ENCODE measurements at places on chromosomes 1 and 21.

GRCh38 chr21:39674801-39675200 is 62.1 kb downstream of the B3GALT5 start:
- DNase-seq, result no peak

- DNase-seq, result no peak
These were observed 392.7 kb downstream of the MATN1 start for GRCh38 chr1:30330644-30331043.

GRCh38 chr1:207032528-207033017 is at the start of gene C1orf116:
C1orf116 (minus strand) TSS chr1:207032756; CDS start chr1:207027598, 5,158 bp downstream.
- DNase-seq, result peak; percentile 80

DNA sequence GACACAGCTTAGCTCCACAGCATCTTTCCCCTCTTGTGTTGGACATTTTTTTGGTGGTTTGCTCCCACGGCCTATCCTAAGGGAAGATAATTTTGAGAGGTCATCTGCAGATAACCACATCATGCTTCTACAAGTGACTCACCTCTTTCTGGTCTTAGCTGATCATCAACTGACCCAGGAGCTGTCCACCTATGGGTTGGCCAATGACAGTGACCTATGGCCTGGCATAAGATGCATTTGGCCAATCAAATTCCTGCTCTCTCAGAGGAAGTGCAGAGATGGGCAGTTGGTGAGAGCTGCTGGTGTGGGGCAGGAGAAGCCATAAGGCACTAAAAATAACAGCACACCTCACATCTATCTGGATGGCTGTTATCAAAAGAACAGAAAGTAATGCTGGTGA is 100.0 kb upstream of the CLDN14 start:
- DNase-seq, result no peak

GRCh38 chr1:46639547-46639946 is 22.9 kb upstream of the MOB3C start:
- no peak for DNase-seq

DNA sequence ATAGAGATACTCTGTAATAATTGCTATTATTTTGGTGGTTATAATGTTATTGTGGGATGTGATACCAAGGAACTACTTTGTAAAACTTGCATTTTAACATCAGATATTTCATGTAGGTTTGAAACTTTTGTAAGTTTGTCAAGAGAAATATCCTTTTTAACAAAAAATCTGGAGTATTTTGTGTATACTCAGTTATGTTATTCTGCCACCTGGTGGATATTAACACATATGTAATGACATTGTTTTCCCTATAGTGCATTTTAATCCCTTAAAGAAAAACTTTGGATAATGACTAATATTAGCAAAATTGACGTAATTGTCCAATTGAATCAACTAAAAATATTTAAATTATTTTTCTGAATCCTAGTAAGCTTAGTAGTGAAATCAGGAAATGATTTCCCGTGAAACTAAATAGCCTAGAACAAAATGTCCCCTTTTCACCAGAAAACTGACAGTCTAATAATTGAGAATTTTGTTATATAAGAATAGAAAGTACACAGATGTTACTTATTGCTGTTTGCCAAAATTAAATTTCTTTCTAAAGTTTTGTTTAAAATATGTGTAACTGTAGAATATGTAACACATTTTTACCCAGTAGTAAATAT is 39.6 kb downstream of the KCTD3 start:
- DNase-seq, result no peak

DNA sequence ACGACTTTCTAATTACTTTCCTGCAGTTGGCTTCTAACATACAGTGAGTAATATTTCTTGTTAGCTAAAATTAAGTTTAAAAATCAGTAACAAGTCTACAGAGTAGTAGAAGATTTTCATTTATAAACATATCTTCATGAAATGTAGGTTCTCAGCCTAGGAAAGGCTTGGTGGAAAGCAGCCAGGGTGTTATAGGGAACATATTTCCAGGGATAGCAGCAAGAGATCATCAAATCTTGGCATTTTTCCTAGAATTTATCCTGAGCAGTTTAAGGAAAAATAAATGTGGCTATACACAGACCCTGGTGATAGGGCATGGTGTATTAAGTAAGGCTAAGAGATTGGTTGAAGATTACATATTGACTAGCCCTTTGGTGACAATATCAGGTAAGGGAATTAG is 203.5 kb upstream of the NEGR1 start:
- no peak for DNase-seq

- no peak for DNase-seq
These were observed 64.0 kb downstream of the SLC19A1 start for GRCh38 chr21:45478115-45478801.

DNA sequence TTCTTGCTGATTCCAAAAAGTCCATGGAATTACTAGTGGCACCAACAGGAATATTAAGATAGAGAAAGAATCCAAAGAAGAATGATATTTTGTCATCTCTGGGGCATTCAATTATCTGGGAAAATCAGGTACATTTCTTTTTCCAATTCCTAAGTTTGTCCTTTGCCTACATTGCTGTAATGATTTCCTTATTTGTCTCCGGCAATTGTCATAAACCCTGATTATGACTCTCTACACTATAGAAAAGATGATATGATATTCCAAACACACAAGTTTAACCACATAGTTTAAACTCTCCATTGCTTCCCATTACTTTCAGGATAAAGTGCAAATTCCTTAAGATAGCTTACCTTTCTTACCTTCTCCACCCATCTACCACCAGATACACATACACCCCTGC is 647.0 kb downstream of the PLPP3 start:
- DNase-seq, result no peak

DNA sequence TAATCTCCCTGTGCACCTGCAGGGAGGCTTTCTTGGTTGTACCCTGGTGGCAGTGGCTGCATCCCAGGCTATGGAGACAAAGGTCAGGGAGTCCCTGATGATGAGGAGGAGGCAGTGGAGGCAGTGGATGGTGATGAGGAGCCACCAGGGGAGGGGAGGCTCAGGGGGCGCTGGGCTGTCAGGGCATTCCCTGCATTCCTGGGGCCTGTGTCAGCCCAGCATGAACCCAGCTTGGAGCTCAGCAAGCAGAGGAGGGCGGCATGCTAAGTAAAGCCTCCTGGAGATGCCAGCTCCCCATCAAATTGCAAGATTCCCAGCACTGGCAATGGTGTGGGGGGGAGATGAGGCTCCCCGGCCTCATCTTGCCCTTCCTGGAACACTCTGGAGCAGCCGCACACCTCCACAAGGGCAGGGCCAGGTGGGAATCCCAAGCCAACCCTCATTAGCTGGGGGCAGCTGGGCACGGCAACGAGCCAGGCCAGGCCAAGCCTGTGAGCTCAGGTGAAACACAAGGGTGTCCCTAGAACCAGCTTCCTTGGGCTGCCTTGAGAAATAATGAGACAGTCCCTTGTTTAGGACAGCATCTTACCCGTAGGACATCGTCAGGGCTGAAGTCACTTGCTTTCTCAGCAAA is 469.5 kb downstream of the MATN1 start:
- DNase-seq, result no peak

DNA sequence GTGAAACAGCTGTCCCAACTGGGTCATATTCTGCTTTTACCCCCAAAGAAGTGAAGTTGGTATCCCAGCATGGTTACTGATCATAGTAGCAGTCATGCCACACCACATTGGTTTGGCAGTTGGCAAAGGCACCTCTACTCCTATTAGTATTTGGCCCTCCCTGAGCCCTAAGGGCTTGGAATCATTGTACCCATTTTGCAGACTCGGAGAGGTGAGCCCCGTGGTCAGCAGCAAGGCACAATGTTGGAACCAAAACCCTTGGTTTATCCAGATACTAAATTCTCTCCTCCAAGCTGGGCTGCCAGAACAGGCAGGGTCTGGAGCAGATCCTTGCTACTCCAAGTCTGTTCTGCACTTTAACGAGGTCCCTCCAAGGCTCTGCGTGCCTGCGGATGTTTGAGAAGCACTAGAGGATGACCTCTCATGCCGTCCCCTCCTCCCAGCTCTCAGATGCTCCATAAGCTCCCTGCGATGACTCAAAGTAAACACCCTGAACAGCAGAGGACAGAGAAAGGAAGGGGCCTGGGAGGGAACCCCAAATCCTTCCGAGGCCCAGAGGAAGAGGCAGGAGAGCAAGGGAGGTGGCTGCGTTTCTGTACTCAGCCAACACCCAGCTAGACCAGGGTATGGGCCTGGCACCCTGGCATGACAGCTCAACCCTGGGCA is 89.3 kb downstream of the PAX7 start:
- no peak for DNase-seq

- no peak for DNase-seq
These were observed 80.2 kb downstream of the LRRC8D start for GRCh38 chr1:89900791-89901708.

- no peak for DNase-seq
These were observed 19.5 kb downstream of the ETS2 start for GRCh38 chr21:38825269-38825668.

- no peak for DNase-seq
These were observed 17.8 kb downstream of the MTHFR start for GRCh38 chr1:11787804-11788436.

DNA sequence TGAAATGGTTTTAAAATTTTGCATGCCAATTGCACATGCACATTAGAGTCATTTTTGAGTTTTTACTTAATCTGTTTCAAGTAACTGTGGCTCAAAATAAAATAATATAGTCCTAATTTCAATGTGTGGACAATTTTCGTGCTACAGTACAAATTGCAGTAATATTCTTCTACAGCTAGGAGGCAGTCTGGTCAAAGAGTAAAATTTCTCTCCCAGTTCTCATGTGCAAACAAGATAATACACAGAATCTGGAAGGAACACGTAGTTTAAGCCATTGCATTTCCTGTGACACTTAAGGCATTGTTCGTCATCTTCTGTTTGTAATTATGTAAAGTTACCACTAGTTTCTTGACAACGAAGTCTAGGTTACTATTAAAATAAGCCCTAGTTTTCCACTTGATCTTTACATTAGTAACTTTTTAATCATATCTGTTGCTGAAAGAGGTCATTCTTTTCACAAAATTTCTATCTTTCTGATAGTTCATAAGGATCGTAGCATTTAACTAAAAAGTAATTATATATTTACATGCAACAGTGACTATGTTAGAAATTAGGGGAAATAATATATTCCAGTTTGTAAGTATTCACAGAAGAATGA is 28.9 kb downstream of the ODR4 start:
- peak; percentile 55 for DNase-seq

DNA sequence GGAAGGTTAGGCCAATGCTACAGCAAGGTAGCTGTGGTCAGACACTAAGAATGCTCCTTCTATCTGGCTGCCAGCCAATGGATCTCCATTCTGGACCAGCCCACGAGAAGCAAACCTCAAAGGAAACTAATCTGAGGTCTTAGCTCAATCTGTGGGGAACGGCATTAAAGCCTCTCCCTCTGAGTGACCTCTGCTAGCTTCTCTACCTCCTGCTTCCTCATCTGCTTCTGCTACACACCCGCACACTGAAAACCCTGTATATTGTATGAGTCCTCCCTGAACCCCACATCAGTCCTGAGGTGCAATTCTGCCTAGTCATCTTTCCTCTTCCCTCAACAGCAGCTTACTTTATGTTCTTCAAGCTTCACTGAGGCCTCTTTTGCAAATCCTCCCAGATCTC is 6.9 kb upstream of the GALE start:
- DNase-seq, result no peak

DNA sequence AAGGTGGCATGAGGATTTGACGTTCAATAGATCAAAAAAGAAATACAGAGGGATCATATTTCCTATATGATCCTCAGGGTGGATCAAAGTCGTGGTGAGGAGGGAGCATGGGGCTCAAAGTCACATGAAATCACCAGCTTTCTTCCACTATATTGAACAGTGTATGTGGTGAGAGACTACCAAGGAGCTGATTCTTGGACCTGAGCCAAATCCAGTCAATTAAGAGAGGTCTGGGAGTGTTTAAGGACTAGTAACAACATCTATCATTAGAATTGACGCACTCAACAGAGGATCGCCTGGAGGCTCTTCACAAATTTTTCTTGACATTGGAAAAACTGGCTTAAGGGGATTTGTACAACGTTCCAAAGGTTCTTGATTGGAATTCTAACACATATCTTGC is 267.7 kb upstream of the PROX1 start:
- no peak for DNase-seq

GRCh38 chr21:44972301-44972814 is 32.5 kb downstream of the SLX9 start:
- no peak for DNase-seq

DNA sequence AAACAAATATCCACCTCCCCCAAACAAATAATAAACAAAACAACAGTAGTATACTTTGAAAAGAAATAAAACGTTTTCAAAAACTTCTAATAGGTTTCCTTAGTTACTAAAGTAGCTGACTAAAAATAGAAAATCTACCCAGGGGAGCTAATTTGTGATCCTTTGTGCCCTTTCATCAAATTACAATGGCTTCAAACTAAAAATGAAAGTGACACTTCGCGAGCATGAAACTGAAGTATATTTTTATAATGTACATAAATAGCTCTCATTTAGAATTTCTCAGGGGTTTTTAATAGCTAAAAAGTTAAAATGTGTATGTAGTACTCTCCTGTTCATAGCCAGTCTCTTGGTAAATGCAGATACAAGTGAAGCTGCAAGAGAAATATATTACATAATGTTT is 78.4 kb downstream of the BRINP3 start:
- no peak for DNase-seq

- DNase-seq, result no peak
These were observed 62.3 kb downstream of the OPTC start for GRCh38 chr1:203556047-203556851.

GRCh38 chr1:3865606-3866160 is 8.4 kb downstream of the DFFB start:
- no peak for DNase-seq

- DNase-seq, result no peak
These were observed 12.8 kb upstream of the ASCL5 start for GRCh38 chr1:201139756-201140155.

DNA sequence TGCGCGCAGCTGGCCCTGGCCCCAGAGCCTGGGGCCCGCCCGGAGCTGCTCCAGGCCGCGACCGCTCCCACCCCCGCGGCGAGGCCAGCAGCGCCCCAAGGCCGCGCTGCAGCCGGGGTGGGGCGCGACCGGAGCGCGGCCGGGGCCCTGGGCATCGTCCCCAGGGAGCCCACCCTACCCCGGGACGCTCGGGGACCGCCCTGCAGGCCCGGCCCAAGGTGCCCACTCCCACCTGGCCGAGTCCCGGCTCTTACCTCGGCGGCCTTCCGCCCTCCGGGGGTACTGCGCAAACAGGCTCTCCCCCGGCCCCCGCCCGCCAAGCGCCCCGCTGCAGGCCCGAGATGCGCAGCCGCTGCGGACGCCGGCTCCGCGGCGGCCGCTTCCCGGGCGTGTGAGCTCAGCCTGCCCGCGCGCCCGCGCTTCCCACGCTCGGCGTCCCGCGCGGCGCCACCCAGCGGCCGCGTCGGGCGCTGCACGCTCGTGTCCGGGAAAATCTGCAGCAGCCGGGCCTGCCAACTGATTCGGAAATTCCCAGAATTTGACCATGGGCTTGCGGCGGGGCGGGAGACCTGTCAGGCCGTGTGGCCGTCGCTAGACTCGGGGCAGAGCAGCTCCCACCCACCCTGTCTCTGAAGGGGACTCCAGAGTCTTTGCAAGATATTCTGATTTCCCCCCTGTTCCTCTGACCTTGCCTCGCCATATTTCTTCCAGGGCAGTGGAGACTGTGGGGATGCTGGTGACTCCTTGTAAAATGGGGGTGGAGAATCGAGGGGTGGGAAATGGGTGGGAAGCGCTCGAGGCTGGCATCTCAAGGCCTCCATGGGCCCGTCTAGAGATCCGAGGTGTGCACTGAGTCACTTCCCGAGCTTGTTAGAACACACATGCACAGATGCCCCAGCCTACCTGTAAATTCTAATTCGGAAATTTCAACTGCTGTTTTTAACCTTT is 41.9 kb downstream of the CD34 start:
- peak; percentile 33 for DNase-seq
